ENCODE measurements at places on chromosomes 12 and 14.

- no peak for DNase-seq
Observed at GRCh38 chr12:91636721-91637120, 454.1 kb upstream of the DCN start.

DNA sequence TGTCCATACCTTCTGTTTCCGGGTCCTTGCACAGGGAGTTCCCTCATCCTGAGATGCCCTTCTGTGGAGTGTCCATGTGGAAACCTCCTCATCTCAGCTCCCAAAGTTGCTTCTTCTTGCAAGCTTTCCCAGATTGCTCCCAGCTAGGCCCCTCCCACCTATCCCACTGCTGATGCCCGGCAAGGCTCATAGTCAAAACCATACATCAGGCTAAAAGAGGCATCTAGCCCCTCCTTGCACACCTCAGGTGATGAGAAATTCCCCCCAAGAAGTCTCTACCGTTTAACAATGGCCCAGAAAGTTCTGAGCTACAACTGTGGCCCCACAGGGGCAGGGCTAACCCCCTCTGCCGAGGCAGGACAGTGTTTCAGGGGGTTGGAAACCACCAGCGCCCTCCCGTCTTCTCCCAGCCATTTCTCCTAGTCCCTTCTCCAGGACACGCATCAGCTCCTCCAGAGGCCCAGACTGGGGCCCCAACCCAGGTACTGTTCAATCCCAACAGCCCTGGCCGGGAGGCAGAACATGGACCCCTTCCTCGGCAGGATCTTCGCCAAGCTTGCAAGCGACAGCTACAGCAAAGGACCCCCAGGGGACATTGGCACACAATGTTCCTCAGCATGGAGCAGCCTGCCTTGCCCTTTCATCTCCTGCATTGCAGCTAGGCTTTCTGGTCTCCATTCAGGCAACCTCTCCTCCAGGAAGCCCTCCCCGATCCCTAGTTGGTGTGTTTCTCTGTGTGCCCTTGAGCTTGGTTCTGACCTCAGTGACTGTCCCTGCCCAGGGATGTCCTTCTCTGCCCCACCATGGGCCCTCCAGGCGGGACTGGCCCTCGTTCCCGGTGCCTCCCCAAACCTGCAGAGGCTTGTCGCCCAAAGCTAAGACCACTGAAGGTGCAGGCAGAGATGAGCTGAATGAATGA, 4.5 kb upstream of the BEGAIN start:
- no peak for DNase-seq

DNA sequence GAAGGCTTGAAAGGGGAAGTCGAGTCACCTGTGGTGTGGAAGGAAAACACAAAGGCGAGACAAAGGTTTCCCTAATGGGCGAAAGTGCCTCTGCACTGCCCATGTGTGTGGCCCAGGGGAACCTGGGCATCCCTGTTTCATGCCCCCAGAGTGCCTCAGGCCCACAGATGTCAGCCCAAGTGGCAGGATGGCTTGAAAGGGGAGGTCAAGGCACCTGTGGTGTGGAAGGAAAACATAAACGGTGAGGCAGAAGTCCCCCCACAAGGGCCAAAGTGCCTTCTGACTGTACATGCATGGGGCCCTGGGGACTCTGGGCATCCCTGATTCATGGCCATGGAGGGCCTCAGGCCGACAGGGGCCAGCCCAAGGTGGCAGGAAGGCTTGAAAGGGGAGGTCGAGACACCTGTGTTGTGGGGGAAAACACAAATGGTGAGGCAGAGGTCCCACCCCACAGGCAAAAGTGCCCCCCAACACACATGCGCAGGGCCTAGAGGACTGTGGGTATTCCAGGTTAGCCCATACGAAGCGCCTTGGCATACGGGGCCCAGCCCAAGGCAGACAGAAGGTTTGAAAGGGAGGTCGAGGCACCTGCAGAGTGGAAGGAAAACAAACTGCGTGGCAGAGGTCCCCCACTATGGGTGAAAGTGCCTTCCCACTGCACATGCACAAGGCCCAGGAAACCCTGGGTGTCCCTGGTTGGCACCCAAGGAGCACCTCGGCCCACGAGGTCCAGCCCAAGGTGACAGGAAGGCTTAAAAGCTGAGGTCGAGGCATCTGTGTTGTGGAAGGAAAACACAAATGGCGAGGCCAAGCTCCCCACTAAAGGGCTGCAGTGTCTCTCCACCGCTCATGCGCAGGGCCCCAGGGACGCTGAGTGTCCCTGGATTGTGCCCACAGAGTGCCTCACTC, 382.3 kb downstream of the ALG10 start:
- DNase-seq = no peak

- DNase-seq = no peak
Observed at GRCh38 chr12:46382408-46382963, 9.9 kb upstream of the SLC38A2 start.

- DNase-seq = no peak
Observed at GRCh38 chr12:48001505-48002413, 2.5 kb downstream of the COL2A1 start.

DNA sequence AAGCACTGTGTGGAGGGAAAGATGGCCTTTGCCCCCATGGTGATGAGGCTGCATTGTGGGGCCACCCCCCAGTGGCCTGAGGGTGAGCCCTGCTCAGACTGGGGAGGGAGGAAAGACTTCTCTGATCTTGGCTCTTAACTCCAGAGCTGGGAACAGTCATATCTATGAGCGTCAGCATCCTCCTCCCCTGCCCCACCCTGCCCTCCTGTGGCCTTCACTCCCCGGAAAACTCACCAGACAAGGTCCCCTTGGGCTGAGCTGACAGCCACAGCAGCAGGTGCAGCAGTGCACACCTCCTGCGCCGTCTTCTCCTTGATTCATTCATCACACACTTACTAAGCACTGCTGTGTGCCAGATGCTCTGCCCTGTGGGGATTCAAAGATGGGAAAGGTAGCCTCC, 98.8 kb downstream of the B4GALNT3 start:
- no peak for DNase-seq

DNA sequence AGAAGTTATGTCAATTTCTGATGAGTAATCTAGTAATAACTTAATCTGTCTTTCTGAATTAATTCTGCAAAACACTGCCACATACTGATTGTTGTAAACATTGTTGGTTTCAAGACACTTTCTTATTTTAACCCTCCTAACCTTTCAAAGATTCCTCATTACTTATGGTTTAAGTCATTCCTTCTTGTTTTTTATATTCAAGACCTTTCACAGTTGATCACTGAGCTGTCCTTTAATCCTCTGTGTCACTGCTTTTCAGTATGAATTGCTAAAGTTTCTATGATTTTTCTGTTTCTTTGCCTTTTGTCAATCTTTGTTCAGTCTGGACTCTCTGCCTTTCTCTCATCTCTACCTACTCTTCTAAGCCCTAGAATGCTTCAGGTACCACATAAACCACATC, 164.7 kb downstream of the RAD51B start:
- DNase-seq = no peak

DNA sequence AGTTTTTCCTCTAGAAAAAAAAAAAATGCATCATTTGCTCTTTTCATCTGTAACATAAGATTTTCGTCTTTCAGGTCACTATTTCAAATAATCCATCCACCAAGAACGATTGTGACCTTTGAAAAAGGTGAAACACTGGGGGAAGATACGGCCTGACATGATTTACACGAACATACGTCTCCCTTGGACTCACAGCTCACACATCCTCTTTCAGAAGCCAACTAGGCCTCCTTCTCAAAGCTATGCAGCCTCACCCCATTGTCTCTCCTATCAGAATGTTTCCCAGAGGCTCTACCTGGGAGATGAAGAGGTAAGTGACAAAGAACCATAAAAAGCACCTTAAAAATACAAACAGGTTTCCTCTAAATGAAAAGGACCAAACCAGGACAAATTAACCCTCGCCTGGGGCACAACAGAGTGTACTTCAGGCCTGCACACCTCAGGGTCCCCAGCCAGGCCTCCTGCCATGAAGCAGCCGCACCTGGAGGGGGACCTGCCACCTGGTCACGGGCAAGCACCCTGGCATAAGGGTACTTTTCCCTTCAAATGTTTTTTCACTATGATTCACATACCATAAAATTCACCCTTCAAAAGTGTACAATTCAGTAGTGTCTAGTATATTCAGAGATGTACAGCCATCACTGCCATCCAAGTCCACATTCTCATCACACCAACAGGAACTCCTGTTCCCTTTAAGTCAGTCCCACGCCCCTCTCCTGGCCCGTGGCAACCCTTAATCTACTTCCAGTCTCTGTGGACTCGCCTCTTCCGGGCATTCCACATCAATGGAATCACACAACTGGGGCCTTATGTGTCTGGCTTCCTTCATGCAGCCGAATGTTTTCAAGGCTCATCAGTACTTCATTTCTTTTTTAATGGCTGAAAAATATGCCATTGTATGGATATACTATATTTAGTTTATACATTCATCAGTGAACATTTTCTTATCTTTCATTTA, 5.4 kb downstream of the SLC15A4 start:
- no peak for DNase-seq

- no peak for DNase-seq
Observed at GRCh38 chr12:1594006-1594260, 448 bp downstream of the FBXL14 start.

GRCh38 chr14:96249029-96249428, 7.0 kb upstream of the BDKRB1 start:
- DNase-seq = no peak

DNA sequence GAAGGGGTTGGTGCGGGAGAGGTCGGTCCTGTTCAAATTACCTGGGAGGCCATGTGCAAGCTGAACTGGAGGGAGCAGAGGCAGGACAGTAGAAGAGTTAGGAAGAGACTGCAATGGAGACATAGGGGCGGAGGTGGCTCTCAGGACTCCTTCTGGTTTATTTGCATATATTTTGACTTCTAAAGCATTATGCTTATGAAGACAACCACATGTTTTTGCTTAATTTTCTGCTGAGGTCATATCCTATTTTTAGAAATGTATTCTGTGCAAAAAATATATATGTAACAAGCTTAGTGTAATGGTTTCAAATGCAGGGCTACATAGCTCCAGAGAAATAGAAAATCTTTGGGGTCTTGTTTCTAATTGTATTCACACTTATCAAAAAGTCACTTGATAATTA, 137.0 kb upstream of the MDM1 start:
- no peak for DNase-seq

- no peak for DNase-seq
Observed at GRCh38 chr14:35898217-35898775, 72.2 kb downstream of the BRMS1L start.

All from CD4-positive, alpha-beta T cell treated with Interleukin-2 at 100 ng/mL for 4 hours (primary cell).